M059J (cell line): ENCODE measurements at places on chromosomes 6 and 20. TPM values are rescaled to one million over a fixed set of nuclear protein-coding genes. Genes with fewer than 3 reads are reported as not detected.
A peak's percentile ranks its signal among the peaks of the same experiment; 100 is the strongest.

- peak; percentile 91 for DNase-seq
Observed at GRCh38 chr6:47188588-47189021, 121.1 kb downstream of the TNFRSF21 start.

- no peak for DNase-seq
Observed at GRCh38 chr20:7500231-7500663, 440.0 kb downstream of the HAO1 start.

DNA sequence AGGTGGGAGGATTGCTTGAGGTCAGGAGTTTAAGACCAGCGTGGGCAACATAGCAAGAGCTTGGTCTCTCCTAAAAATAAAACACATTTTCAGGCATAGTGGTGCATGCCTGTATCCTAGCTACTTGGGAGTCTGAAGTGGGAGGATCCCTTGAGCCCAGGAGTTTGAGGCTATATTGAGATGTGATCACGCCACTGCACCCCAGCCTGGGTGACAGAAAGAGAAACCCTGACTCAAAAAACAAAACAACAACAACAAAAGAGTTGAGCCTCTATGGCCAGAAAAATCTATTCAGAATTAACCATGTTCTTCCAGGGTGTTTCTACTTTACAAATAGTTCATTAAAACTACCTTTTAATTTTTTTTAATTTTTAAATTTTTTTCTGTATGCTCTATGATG, 60.6 kb downstream of the TIAM2 start:
- DNase-seq = no peak

GRCh38 chr6:158042245-158042798, 60.7 kb downstream of the SYNJ2 start:
- peak; percentile 96 for DNase-seq

- DNase-seq = peak; percentile 55
Observed at GRCh38 chr6:12403947-12404647, 113.9 kb downstream of the EDN1 start.

The NR2E1 gene
- 0.37 and 1.2 TPM in 2 replicates for total RNA-seq

The MAS1L gene
- total RNA-seq = not detected in 2 replicates

The SMOC2 gene
- total RNA-seq = 0.05 and 0.47 TPM in 2 replicates

The CRISP3 gene
- not detected in 2 replicates for total RNA-seq
